ENCODE measurements at places on chromosomes 6 and 20.

GRCh38 chr6:34865107-34865506 lies 22.7 kb downstream of the TAF11 start:
- DNase-seq, result no peak

- no peak for DNase-seq
These were observed 182.5 kb downstream of the EDN1 start for GRCh38 chr6:12472601-12473038.

GRCh38 chr20:48777821-48778220 lies 50.0 kb downstream of the PREX1 start:
- no peak for DNase-seq

DNA sequence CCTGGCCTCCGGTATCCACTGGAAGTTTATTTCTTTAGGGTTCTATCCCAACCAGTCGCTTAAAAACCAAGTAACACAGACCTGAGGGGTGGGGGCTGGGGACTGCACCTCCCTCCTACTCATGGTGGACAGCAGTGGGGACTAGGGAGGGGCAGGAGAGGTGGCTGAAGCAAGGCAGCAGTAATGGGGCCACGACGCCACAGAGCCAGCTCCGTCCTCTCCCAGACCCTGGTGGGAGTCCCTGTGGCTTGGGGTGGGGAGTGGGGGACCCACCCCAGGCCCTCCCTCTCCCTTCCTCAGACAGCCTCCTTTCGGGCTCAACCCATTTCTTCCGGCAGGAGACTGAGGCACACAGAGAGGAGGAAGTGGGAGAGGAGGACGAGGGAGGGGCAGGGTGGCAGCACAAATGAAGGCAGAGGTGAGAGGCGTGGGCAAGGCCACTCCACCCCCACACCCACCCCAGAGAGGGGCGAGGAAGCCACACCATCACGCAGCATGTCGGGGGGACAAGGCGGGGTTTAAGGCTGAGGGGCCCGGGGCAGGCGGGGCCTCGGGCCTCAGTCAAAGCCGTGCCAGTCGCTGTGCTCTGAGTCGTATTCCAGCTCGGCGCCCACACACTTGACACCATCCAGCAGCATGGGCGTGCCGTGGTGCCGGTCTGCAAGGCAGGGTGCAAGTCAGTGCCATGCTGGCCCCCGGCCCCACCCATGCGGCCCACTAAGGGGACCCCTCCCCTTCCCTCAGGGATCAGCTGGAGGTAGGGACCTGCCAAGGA lies 13.9 kb downstream of the ADISSP start:
- DNase-seq, result no peak

- no peak for DNase-seq
These were observed 587 bp upstream of the BTN3A1 start for GRCh38 chr6:26401389-26401986.

- DNase-seq, result no peak
These were observed 15.0 kb upstream of the TBC1D22B start for GRCh38 chr6:37242429-37243052.

- no peak for DNase-seq
These were observed 26.3 kb downstream of the METTL24 start for GRCh38 chr6:110331816-110332215.

DNA sequence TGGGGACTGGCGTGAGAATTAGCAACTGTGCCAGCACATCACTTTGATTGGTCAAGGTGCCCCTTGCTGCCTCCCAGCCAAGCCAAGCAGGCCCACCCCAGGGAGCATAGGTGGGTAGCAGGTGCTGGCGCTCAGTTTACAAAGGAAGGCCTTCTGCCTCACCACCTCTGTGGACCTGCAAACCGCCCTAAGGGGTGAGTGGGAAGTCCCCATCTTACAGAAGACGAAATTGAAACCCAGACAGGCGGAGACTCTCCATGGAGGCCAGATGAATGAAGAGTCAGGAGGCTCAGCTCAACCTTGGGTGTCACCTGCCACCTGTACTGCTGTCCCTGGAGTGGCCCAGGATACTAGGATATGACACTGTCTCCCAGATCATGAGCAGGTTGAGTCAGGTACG lies 21.5 kb upstream of the MAS1L start:
- no peak for DNase-seq

DNA sequence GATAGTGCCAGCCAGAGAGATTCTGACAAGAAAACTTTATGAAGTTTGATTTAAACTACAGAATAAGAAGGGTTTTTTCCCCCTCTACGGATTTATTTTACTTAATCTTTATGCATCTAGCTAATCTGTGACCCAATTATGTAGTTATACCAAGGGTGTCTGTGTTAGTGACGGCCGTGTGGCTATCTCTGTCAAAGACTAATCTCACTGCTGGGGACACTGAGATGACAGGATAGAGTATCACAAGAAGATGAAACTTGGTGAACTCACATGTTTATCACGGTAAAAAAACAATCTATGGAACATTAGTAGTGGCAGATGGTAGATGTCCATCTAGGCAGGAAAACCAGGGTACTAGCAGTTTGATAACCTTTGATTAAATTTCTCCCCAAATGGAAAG lies 149.7 kb downstream of the AHI1 start:
- DNase-seq, result no peak

GRCh38 chr6:98203170-98203806 lies 631.1 kb upstream of the POU3F2 start:
- no peak for DNase-seq

DNA sequence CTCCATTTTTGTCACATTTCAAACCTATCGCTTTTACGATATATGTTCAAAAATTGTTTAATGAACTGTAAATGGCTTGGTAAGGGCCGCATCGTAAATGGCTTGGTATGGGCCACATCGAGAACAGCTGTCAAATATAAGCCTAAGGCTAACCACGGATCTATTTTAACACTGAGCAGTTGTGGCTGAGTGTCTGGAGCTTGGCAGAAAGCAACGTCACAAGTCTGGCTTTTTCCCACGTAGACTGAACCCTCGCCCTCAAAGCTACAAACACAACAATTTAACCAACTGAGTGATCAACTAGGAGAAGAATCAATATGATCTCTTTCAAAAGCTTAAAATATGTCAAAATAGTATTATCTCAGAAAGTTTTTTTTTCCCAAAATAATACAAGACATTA lies 71.4 kb upstream of the PRSS16 start:
- DNase-seq, result no peak

DNA sequence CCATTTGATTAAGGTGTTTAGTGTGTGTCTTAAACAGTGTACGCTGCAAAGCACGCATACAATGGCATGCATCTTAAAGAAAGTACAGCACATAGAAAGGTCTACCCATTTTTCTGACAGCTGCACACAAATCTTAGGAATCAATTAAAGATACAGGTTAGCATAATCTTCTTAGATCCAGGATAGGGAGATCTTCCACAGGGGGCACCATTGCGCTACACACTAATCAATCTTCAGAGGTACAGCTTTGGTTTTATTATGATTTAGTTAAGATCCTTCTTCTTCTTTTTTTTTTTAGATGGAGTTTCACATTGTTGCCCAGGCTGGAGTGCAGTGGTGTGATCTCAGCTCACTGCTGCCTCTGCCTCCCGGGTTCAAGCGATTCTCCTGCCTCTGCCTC lies 63.7 kb upstream of the BEND3 start:
- no peak for DNase-seq

DNA sequence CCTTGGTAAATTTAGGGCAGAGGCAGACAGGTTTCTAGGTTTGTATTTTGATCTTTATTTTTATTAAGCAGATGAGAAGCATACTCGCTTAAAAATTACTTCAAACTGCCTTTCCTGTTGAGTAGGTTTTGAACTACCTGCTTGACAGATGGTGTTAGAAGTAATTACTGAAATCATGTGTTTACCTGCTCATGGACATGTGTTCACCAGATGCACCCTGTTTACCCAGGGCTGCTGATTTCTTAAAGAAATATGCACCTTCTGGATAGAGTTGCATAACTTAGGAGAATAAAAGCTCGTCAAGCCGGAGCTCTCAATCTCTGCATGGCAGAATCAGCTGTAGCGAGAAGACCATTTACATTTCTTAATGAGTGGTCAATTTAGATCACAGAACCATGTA lies 165.1 kb downstream of the CDKAL1 start:
- no peak for DNase-seq

- DNase-seq, result no peak
These were observed 79.2 kb upstream of the PHACTR2 start for GRCh38 chr6:143598466-143599080.

Data from stimulated activated CD8-positive, alpha-beta memory T cell treated with anti-CD3 and anti-CD28 coated beads, Interleukin-7, amount 100 ng/mL, for 1 hour (primary cell).